Breast epithelium (tissue), 4 donors: ENCODE measurements at places on chromosomes 7 and 10. TPM values are rescaled to one million over a fixed set of nuclear protein-coding genes. Genes with fewer than 3 reads are reported as not detected.

The ABCB1 gene
- 12.8 TPM for total RNA-seq

- DNase-seq: no peak
Observed at GRCh38 chr10:63829573-63830149, 308.5 kb downstream of the REEP3 start.

The DPYSL4 gene
- total RNA-seq: 2.3 TPM

DNA sequence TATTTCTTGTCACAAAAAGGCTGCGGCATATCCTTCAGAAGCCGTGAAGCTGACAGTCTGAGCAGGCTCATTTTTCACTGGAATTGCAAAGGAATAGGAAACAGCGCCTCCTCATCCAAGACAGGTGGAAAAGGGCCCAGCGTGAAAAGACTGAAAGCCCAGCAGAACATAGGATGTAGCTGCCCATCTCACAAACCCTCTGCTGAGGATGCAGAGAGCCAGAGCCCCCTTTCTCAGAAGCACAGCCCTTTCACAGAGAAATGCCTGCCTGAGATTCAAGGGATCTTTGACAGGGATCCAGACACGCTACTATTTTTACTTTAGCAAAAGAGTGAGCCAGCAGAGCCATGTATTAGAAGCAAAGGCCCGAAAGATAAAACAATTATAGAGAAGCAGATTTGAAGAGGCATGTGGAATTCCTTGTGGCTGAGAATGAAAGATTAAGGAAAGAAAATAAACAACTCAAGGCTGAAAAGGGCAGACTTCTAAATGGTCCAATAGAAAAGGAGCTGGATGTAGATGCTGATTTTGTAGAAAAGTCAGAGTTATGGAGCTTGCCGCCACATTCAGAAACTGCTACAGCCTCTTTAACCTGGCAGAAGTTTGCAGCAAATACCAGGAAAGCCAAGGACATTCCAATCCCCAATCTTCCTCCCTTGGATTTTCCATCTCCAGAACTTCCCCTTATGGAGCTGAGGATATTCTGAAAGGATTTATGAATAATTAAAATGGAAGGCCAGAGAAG is 36.9 kb downstream of the GDI2 start:
- DNase-seq: no peak

- peak; percentile 28 for DNase-seq
Observed at GRCh38 chr7:158282461-158283001, 305.1 kb downstream of the PTPRN2 start.
